ENCODE measurements at places on chromosomes 3 and 15. TPM values are rescaled to one million over a fixed set of nuclear protein-coding genes. Genes with fewer than 3 reads are reported as not detected.

CHRM5 gene
- total RNA-seq = under 0.01 TPM

GOLGA6L9 gene
- 1.8 TPM for total RNA-seq

DUOXA2 gene
- not detected for total RNA-seq

SYNPR gene
- not detected for total RNA-seq

GOLGA6L25 gene
- total RNA-seq = not detected

PLSCR4 gene
- total RNA-seq = 54.6 TPM

SLC2A2 gene
- not detected for total RNA-seq

KLF15 gene
- 4.4 TPM for total RNA-seq

ESYT3 gene
- total RNA-seq = 0.59 TPM

VPS39 gene
- total RNA-seq = 76.6 TPM

SATB1 gene
- 35.7 TPM for total RNA-seq

CPB1 gene
- total RNA-seq = 1.1 TPM

ARMC8 gene
- total RNA-seq = 45.7 TPM

FBXL2 gene
- 23.6 TPM for total RNA-seq

CSTA gene
- 18.1 TPM for total RNA-seq

SSR3 gene
- total RNA-seq = 220 TPM

FSTL1 gene
- total RNA-seq = 2,074 TPM

CLDN18 gene
- total RNA-seq = not detected

HDC gene
- total RNA-seq = not detected

SOX2 gene
- not detected for total RNA-seq

ALS2CL gene
- total RNA-seq = 1.1 TPM

NEO1 gene
- 64.2 TPM for total RNA-seq

LDHAL6B gene
- not detected for total RNA-seq

PCLAF gene
- 20.6 TPM for total RNA-seq

RHCG gene
- not detected for total RNA-seq

CCK gene
- not detected for total RNA-seq

All from osteoblast (primary cell).